ENCODE measurements at places on chromosomes 1 and 21.

DNA sequence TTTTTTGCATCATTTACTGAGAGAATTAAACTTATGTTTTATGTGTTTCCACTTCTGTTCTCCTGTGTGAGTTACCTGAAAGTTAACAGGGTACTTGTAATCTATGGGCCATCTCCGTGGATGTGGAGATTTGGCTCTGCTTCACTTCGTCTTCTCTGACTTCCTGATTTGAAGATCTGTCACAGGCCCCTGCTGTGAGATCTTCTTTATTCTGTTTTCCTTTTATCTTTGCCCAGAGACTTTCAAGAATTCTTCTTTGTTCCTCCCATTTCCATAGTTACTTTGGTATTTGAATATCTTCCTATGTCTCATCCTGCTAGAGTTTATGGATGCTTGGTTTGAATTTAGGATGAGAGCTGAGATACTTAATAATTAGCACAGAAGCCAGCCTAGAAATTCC lies 35.4 kb upstream of the PKN2 start:
- no peak for DNase-seq

- no peak for DNase-seq
Measured at GRCh38 chr21:29166323-29166722, 35.9 kb downstream of the MAP3K7CL start.

- no peak for DNase-seq
Measured at GRCh38 chr21:43766734-43767497, 9.2 kb downstream of the CSTB start.

GRCh38 chr1:3064296-3064850 lies 4.6 kb upstream of the PRDM16 start:
- DNase-seq = no peak

- no peak for DNase-seq
Measured at GRCh38 chr1:109912873-109913272, 2.2 kb downstream of the CSF1 start.

DNA sequence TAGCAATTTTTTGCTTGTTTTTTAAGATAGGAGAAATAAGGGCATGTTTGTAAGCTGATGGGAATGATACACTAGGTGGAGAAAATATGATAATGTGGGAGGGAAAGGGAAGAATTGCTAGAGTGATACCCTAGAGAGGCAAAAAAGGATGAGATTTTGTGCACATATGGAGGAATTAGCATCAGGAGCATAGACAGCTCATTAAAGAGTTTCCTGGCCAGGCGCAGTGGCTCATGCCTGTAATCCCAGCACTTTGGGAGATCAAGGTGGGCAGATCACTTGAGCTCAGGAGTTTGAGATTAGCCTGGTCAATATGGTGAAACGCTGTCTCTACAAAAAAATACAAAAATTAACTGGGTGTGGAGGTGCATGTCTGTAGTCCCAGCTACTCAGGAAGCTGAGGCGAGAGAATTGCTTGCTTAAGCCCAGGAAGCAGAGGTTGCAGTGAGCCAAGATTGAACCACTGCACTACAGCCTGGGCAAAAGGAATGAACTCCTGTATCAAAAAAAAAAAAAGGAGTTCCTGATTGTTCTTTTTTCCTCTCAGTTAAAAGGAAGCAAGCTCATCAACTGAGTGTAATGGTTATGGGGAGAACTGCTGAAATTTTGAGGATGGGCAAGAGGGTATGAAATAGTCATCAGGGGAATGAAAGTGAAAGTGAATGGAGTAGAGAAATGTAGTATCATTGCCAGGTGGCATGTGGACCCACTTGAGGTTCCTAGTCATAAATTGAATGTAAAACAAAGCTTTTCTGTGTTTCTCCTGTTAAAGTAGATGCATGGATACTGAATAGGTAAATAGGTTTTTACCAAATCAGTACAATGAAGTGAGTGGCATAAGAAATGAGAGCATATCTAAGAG lies 35.5 kb downstream of the SH3GLB1 start:
- peak; percentile 22 for DNase-seq

GRCh38 chr1:154329152-154329521 lies 3.8 kb downstream of the ATP8B2 start:
- no peak for DNase-seq

- no peak for DNase-seq
Measured at GRCh38 chr1:85607126-85607920, 26.8 kb downstream of the CCN1 start.

GRCh38 chr1:89487972-89488371 lies 36.7 kb upstream of the LRRC8B start:
- no peak for DNase-seq

- no peak for DNase-seq
Measured at GRCh38 chr1:96360036-96360795, 361.4 kb upstream of the PTBP2 start.

All from NCI-H82 (cell line).